Esophagus mucosa (tissue), 1 donor: ENCODE measurements at places on chromosomes 11 and 22. TPM values are rescaled to one million over a fixed set of nuclear protein-coding genes. Genes with fewer than 3 reads are reported as not detected.

GRCh38 chr11:102283116-102283485 lies 34.2 kb upstream of the BIRC3 start:
- ATAC-seq: no peak

DNA sequence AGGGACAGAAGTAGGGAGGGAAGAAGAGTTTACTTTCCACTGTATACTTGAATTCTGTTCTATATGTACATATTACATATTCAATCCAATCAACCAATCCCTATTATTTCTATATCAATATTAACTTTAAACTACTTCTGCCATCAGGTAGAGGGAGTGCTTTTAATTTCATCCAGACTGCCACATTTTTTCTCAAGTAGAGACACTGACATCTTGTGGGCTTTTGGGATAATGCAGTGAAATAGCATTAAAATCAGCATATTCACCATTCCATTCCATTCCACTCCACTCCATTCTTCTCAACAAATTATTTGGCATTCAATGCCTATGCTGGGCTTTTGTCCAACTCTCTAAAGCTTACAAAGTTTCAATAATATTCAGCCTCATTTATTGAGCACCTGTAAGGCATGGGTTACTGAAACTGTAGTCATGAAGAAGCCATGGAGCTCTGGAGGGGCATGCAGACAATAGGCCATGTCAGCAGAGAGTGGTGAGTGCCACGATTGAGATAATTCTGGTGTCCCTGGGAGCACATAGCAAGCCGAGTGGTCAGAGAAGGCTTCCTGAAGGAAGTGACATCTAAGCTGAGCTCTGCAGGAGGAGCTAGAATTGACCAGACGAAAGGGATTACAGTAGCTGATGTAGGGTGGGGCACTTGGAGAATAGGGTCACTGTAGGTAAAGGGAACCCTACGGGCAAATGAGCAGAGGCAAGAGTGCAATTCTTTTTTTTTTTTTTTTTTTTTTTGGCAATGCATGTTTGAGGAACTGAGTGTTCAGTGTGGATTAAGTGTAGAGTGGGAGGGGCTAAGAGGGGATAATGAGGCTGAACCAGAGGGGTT lies 12.8 kb upstream of the CLPB start:
- ATAC-seq: peak; percentile 75

DNA sequence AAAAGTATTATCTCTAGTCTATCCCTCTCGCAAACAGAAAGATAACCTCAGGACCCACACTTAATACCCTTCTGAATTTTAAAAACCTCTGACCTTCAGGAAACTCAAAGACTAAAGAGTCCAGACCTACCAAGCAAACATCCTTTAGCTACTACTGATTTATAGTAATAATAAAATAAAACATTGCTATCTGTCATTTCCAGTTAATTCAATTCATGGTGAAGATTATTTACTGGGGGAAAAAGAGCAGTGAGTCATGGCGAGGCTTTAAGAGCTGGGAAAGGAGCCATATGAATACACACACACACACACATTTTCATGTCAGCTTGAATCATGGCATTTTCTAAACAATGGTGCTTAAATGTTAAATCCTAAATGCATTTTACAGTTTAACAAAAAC lies 87.1 kb downstream of the FAM76B start:
- peak; percentile 57 for ATAC-seq

DNA sequence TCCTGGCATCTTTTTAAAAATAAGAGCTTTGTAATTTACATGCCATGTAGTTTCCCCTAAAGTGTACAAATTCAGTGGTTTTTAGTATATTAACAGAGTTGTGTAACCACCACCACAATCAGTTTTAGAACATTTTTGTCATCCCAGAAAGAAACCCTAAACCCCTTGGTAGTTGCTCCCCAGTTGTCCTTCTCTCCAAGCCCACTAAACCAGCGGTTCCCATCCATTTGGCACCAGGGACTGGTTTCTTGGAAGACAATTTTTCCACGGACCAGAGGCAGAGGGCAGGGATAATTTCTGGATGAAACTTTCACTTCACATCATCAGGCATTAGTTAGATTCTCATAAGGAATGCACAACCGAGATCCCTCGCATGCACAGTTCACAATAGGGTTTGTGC lies 22.6 kb downstream of the CABIN1 start:
- ATAC-seq: no peak

GRCh38 chr11:11534981-11535380 lies 86.8 kb downstream of the GALNT18 start:
- ATAC-seq: no peak

DNA sequence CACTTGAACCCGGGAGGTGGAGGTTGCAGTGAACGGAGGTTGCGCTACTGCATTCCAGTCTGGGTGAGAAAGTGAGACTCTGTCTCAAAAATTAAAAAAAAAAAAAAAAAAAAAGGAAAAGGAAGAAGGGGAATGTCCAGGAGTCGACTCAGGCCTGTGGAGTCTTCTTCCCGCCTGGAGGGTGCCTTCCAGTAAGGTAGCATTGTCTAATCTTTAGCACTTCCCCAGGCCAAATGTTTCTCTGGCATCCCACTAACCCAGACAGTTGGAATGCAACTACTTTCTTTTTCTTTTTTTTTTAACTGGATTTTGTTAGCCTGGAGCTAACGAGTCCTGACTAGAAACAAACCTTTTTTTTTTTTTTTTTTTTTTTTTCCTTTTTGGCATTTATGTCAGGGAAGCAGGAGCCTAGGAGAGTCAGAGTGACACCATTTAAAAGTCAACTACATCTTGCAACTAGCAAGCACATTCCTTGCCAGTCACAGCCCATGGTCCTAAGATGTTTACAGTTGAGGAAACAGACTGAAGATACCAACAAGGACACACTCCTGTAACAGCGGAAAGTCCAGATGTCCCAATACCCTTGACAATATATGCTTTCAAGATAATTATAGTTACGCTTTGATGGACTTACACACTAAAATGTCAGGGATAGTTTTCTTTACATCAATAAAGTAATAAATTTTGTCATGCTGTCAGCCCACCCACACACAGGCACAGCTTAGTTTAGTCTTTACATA lies 10.6 kb downstream of the PLET1 start:
- ATAC-seq: no peak

DNA sequence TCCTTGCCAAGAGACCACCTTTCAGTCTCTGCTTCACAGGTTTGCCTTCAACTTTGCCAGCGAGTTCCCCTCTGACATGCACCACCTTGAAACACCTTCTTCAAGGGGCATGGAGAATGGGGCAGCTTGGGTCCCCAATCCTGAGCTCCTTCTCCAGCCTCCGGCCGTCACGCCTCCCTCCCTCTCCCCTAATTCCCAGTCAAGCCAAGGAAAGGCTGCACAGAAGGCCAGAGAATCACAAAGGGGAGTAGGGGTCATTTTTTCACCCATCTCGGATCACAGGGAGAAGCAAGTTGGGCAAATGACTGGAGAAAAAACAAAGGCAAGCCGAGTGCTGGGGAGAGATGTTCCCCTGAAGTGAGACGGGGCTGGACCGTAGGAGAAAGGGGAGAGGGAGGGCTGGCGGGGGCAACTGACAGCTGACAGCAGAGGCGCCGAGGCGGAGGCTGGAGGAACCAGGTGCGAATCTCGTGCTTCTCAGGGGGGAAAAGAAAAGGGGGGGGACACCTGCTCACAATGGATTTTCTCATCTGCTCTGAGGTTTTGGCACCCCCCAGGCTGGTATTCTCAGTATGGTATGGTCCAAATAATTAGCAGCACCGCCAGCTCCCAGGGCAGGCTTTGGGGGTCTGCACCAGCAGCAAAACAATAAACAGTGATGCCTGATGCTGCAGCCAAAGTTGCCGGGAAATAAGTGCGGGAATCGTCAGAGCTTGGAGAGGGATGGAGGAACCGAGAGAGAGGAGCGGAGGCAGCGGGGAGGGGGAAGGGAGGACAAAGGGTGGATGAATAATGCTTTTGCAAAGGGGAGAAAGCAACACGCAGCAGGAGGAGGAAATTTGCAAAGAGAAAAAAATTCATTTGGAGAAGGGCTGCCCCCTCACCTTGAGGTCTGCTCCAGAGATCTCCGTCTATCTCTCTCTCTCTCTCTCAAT lies 644 bp downstream of the YPEL4 start:
- ATAC-seq: no peak

DNA sequence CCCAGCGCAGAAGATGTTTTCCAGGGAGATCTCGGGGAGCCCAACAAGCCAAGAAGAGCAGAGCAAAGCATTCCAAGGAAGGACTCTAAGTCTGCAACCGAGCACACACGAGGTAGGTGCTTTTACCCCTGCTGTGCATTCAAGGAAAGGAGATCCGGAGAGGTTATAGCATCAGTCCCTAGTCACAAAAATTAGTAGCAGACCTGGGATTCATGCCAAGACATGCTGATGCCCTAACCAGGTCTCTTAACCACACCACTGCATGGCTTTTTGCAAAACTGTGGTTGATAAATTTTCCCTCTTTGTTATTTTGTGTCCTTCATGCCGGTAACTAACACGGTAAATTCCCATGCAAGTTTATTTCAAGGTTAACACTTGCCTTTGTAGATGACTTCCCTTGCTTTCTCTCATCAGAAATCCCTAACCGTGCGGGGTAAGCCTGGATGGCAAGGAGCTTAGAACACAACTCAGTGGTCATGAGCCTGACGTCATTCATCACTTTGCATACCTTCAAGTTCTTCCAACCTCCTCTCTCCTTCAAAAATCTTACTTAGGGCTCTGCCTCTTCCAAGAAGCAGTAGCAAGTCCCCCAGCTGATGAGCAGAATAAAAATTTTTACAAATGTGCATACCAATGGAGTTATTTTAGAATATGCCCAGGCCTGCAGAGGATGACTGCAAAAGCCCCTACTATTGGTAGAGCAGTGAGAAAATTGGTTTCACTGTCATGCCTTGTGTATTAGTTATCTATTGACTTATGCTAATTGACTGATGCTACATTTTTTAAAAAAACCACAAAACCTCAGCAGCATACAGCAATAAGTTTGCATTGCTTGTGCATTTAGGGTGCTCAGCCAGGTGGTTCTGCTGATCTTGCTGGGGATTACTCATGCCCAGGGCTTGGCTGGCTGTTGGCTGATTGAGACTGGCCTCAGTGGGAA lies 465.1 kb downstream of the MN1 start:
- no peak for ATAC-seq

DNA sequence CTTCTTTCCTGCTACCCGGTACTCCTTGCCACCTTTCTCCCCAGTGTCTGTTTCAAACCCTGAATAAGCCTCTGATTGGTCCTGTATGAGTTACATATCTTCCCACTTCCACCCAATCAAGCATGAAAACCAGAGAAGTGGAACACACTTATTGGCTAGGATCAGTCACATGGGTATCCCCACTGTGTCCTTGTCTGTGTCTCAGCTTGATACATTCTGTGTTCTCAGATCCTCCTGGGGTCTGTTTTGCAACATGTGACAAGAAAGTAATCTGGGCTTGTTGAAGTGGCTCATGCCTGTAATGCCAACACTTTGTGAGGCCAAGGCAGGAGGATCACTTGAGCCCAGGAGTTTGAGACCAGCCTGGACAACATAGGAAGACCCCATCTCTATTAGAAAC lies 23.9 kb downstream of the MCHR1 start:
- no peak for ATAC-seq

- ATAC-seq: no peak
Observed at GRCh38 chr22:29346659-29347058, 31.2 kb upstream of the RASL10A start.

TRIM48 gene
- not detected for total RNA-seq

GRCh38 chr11:19821412-19821875 lies 108.8 kb downstream of the NAV2 start:
- no peak for ATAC-seq

HBE1 gene
- total RNA-seq: not detected

CBLIF gene
- not detected for total RNA-seq

CARNS1 gene
- 0.20 TPM for total RNA-seq

KCNQ1OT1 gene
- total RNA-seq: 0.60 TPM

GRCh38 chr11:44702889-44703288 lies 23.9 kb upstream of the TSPAN18 start:
- no peak for ATAC-seq

- peak; percentile 32 for ATAC-seq
Observed at GRCh38 chr11:117876341-117877119, at the start of gene FXYD6. Gene FXYD6 (minus strand): TSS chr11:117876658. CDS start chr11:117842776, 33,882 bp downstream.
